ENCODE measurements at places on chromosomes 16 and 17.

DNA sequence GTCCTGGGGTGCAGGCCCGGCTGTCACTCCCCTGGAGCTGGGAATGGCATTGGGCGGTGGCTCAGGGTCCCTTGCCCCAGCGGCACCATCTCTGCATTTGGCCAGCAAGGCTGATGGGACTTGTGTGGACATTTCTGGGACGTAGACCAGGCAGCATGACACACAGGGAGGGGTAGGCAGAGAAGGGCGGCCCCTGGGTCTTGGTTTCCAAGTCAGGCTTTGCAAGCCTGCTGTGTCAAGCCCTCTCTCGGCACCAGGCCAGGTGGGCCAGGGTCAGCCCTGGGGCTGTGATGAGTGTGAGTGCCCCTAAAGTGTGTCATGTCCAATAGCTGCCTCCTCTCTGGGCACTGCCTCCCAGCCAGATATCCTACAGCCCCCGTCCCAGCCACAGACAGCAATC is 335.2 kb downstream of the SEC14L1 start:
- DNase-seq: no peak

GRCh38 chr17:55730380-55730779 is 7.7 kb upstream of the TMEM100 start:
- DNase-seq: no peak

GRCh38 chr17:40268141-40268712 is 19.5 kb upstream of the CDC6 start:
- no peak for DNase-seq

DNA sequence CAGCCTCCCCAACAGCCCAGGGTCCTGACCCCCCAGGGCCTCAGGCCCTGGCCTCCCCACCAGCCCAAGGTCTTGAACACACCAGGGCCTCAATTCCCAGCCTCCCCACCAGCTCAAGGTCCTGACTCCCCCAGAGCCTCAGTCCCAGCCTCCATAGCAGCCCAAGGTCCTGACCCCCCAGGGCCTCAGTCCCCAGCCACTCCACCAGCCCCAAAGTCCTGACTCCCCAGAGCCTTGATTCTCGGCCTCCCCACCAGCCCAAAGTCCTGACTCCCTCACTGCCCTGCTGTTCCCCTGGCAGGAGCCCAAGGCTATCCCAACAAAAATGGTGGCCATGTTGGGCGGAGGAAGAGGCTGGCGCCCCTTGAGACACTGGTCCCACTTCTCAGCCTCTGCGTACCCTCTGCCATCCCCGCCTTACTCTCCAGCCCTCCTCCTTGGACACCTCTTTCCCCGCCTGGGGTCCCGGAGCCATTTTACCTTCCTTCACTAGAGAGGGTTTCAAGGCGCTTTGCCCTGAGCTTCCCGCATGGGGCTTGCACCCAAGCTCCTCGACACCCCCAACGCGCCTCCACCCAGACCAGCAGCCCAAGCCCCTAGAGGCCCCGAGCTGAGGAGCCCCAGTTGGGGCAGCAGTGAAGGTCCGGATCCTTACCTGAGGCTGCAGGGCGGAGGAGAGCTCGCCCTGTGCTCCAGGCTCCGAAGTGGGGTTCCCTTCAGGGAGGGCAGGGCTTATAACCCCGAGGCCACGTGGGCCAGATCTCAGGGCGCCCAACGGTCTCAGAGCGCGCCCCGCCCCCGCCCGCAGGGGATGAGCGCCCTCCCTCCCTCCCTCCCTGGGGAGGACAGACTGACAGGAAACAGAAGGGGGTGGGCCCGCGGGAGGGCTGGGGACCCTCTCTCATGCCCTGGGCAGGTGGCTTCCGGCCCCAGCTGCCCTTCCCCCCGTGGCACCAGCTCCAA is 3.5 kb upstream of the TSPOAP1 start:
- peak; percentile 97 for DNase-seq

DNA sequence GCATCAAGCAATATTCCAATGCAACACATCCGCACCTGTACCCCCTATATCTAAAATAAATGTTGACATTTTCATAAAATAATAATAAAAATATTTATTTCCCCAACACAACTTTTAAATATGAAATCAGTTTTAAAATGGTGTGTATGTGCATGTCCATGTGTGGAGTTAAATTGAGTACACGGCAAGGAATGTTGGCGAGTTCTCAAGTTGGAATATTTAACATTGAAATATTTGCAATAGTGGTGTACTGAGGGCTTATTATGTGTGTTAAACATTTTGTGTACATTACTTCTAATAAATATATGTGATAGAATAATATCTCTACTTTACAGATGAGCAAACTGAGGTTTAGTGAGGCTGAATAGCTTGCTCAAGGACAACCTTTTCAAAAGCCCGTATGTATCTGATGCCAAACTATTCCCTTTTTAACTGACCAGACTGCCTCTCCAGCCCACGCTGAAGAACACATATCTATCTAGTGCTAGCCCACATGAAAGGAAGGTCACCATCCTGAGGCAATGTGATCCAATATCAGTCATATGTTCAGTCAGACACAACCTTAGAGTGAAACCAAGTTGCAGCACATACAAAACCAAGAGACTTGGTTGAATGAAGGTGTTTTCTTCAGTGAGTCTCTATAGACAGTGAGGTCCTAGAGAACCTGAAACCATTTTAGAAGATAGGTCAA is 192.2 kb upstream of the CDH11 start:
- no peak for DNase-seq

Measured in CD4-positive, alpha-beta T cell treated with Interleukin-17A for 4 hours (primary cell).